ENCODE measurements at places on chromosomes 2 and 18.

DNA sequence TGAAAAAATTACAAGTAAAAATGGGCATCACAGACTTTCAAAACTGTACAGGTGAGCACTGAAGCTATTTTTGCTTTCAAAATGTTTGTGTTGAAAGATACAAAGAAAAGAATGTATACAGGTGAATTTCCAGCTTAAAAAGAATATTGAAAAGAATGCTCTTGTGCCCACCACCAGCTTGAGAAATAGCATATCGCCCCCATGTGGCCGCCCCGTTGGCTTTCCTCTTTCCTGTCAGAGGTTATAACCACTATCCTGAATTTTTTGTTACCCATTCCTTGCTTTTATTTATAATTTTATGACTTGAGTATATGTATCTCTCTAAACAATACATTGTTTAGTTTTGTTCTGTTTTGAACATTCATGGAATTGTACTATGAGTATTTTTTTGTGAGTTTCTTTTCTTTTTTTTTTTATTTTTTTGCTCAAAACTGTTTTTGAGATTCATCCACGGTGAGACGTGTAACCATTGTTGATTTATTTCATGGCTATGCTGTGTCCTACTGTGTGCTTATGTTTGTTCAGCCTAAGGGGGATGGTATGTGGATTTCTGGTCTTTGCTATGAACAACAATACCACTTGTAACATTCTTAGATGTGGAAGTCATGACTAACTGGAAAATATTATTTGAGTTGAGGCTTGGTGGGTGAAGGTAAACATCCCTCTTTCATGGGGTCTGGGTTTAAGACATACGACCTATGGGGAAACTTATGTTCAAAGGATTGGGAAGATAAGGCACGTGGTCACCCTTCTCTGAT is 11.6 kb downstream of the TRPM8 start:
- no peak overlapping the region for H3K4me3 ChIP-seq
- peaks cover 9% of the 10 kb centered on the region for H3K27me3 ChIP-seq
- H3K27ac ChIP-seq = no peak overlapping the region
- H3K4me1 ChIP-seq = no peaks in the 10 kb centered on the region
- DNase-seq = no peak

DNA sequence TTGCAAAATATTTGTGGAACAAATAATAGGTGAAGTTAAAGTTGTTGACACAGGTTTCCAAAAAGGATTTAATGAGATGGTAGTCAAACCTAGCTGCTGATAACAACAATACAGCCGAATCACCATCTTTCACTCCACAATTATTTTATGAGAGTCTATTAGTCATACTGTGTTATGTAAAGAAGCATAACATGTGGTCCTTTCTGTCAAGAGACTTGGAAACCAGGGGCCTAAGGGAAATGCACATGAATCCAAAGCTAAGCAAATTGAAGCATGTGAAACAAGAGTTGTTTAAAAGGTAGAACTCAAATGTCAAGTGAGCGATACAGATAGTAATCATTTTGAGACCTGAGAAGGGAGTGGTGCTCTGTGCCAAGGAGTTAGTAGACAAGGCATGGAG is 16.0 kb downstream of the CD28 start:
- no peaks in the 10 kb centered on the region for H3K36me3 ChIP-seq
- H3K4me3 ChIP-seq = no peak overlapping the region
- no peaks in the 10 kb centered on the region for H3K27me3 ChIP-seq
- DNase-seq = no peak
- no peaks in the 10 kb centered on the region for H3K4me1 ChIP-seq

DNA sequence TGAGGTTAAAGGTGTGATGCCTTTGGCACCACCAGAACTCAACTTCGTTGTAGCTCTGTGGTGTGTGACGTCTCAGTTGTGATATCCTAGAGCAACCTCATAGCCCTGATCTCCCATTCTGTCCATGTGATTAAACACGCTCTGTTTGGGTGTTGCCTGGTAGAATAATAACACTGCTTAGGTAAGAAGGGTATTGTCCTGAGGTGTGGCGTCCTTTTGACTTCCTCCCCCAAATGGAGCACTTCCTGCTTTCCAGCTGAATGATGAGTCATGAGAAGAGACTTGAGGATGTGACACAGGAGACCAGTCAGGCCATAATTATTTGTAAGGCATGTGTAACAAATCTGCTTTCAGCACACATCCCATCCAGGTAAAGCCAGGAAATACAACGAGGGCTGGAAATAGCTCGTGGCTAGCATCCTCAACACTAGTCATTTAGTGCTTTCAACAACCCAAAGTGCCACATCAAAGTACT is 100.7 kb downstream of the RAPGEF4 start:
- H3K36me3 ChIP-seq = no peaks in the 10 kb centered on the region
- no peaks in the 10 kb centered on the region for H3K27me3 ChIP-seq
- DNase-seq = peak; percentile 34
- no peaks in the 10 kb centered on the region for H3K4me1 ChIP-seq

DNA sequence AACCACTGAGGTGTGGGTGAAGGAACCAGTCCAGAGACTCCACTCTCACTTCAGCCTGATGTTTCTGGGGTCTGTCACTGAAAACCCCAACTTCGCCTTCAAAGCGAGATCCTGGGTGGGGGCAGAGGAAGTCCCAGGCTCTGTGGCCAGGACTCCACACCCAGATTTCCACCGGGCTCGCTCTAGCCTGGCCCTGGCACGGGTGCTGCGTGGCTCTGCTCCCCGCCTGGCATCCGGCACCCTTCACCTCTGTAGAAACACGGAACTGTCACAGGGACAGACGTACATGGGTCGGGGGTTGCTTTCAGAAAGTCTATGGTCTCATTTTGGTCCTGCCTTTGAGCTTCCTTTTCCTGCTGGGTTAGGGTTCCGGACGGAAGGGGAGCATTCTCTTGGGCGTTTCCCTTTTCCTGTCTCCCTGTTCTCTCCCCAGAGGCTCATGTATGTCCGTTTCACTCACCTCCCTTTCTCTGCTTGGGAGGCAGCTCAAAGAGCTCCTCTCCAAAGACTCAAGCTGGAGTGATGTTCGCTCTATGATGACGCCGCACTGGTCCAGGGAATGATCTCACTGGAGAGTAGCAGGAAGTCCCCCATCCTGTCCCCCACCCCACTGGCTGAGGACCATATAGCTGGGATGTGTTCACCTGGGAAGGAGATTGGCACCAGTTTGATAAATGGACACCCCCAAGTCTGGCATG is 41.5 kb downstream of the ODC1 start:
- H3K27ac ChIP-seq = peak overlapping the region; percentile 94
- H3K4me3 ChIP-seq = no peak overlapping the region
- no peak for DNase-seq
- H3K27me3 ChIP-seq = no peaks in the 10 kb centered on the region
- peaks cover 37% of the 10 kb centered on the region for H3K4me1 ChIP-seq

GRCh38 chr2:72689579-72690195 is 136.1 kb downstream of the EXOC6B start:
- no peak overlapping the region for H3K27ac ChIP-seq
- no peaks in the 10 kb centered on the region for H3K36me3 ChIP-seq
- peak; percentile 48 for DNase-seq

DNA sequence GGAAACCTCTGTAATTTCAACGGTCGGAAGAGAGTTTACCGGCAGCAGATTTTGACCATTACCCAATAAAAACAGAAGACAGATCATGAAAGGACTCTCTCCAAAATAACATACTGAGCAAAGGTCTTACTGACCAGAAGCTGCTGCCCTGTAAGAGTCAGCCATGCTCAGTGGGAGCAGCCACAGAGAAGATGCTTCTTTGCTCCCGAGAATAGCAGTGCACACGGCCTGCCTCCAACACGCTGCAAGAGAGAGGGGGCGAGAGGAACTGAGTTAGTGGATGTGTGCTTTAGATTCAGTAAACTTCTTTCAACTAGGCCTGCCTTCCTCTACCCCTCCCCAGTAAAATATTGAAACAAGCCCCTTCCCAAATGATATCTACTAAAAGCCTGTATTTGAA is 103.7 kb downstream of the NCK2 start:
- peaks cover 17% of the 10 kb centered on the region for H3K4me1 ChIP-seq
- no peaks in the 10 kb centered on the region for H3K27me3 ChIP-seq
- no peaks in the 10 kb centered on the region for H3K36me3 ChIP-seq

GRCh38 chr2:239341146-239341732 is 59.6 kb downstream of the HDAC4 start:
- no peaks in the 10 kb centered on the region for H3K36me3 ChIP-seq
- no peak overlapping the region for H3K4me3 ChIP-seq
- no peak overlapping the region for H3K27ac ChIP-seq
- H3K4me1 ChIP-seq = peaks cover 5% of the 10 kb centered on the region

DNA sequence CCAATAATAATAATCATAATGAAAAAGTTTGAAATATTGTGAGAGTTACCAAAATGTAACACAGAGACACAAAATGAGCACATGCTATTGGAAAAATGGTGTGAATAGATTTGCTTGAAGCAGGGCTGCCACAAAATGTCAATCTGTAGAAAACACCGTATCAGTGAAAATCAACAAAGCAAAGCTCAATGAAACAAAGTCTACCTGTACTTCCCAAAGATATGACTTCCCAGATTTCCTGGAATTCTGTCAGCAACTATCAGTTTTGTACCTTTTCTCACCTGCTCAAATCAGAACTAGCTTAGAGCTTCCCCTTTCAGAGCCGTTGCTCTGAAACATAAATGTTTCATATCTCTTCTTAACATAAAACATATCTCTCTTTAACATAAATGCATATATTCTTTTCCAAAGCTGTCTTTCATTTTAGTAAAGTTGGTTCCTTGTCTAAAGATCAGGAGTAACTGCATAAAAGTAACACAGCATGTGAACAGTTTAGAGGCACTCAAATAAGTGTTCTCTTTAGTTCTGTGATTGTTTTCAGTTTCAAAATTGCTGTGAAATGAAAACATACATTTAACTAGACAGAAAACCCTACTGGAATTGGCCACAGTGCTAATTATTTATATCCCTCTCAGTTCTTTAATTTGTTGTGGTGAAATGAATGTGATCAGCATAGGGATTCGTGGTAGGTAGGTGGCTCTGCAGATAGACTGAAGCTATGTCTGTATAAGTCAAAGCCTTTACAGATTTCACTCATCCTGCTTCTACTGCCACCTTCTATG is 262.5 kb downstream of the KCNJ3 start:
- DNase-seq = no peak
- H3K27ac ChIP-seq = no peak overlapping the region
- H3K4me1 ChIP-seq = no peaks in the 10 kb centered on the region
- no peaks in the 10 kb centered on the region for H3K36me3 ChIP-seq

DNA sequence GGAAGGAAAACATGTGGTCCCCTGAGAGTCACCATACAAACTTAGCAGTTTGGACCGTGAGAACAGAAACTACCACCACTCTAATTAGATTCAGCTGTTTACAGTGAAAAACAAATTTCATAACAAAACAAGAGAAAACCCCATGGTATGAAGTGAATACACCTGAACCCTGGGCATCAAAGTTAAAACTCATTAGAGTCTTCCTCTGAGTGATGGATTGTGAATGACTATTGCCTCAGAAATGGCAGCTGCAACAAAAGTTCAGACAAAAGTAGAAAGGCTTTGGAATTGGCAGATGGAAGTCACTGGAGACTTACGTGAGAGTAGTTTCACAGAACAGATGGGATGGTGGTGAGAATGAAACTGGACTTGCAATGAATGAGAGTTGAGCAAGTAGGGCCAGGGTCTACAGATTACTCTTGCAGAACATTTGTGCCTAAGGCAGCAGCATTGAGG is 98.0 kb downstream of the AAK1 start:
- H3K27me3 ChIP-seq = no peaks in the 10 kb centered on the region
- peaks cover 13% of the 10 kb centered on the region for H3K4me1 ChIP-seq
- no peak overlapping the region for H3K27ac ChIP-seq
- H3K4me3 ChIP-seq = no peak overlapping the region

GRCh38 chr18:58438161-58438957 is 190.5 kb downstream of the ALPK2 start:
- H3K4me3 ChIP-seq = no peak overlapping the region
- H3K36me3 ChIP-seq = no peaks in the 10 kb centered on the region
- no peak for DNase-seq

DNA sequence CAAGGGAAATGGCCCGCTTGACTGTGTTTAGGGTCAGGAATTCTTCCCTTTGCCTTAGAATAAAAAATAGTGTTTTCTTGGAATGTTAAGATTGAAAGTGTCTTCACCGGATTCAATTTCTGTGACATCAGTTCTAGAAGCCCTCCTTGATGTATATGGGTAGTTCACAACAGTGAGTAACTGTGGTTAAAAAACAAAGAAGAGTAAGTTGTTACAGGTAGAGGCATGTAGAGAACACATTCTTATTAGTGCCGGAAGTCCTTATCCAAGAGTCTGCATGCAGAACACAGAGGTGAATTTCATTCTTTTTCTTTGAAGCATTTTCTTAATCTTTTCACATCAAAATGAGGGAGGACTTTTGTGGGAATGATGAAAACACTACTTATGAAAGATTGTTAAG is 105.5 kb downstream of the FMNL2 start:
- no peak overlapping the region for H3K4me3 ChIP-seq
- no peak for DNase-seq
- H3K27me3 ChIP-seq = no peaks in the 10 kb centered on the region
- no peaks in the 10 kb centered on the region for H3K36me3 ChIP-seq

GRCh38 chr2:187614756-187615155 is 60.5 kb upstream of the TFPI start:
- H3K4me3 ChIP-seq = no peak overlapping the region
- H3K4me1 ChIP-seq = no peaks in the 10 kb centered on the region
- DNase-seq = peak; percentile 34

GRCh38 chr2:170019060-170019805 is 158.7 kb upstream of the MYO3B start:
- no peak for DNase-seq
- H3K4me3 ChIP-seq = no peak overlapping the region
- no peaks in the 10 kb centered on the region for H3K4me1 ChIP-seq

DNA sequence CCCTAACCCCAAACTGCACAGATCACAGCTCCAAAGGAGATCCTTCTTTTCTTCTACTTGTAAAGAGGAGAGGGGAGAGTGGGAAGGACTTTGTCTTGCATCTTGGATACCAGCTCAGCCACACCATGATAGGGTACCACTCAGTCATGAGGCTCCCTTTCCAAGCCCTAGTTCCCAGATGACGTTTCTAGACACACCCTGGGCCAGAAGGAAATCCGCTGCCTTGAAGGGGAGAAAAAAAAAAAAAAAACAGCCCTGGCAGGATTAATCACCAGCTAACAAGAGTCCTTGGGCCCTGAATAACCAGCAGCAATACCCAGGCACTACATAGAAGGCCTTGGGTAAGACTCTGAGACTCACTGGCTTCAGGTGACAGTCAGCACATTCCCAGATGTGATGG is 36.9 kb downstream of the ST8SIA3 start:
- no peak overlapping the region for H3K27ac ChIP-seq
- DNase-seq = no peak
- no peaks in the 10 kb centered on the region for H3K27me3 ChIP-seq
- H3K4me1 ChIP-seq = no peaks in the 10 kb centered on the region
- H3K36me3 ChIP-seq = no peaks in the 10 kb centered on the region
- no peak overlapping the region for H3K4me3 ChIP-seq

GRCh38 chr2:2166881-2167280 is 164.2 kb downstream of the MYT1L start:
- H3K4me3 ChIP-seq = no peak overlapping the region
- H3K4me1 ChIP-seq = no peaks in the 10 kb centered on the region
- no peak for DNase-seq
- H3K27me3 ChIP-seq = peaks cover 6% of the 10 kb centered on the region
- no peak overlapping the region for H3K27ac ChIP-seq
